ENCODE measurements at places on chromosomes 6 and 20.

DNA sequence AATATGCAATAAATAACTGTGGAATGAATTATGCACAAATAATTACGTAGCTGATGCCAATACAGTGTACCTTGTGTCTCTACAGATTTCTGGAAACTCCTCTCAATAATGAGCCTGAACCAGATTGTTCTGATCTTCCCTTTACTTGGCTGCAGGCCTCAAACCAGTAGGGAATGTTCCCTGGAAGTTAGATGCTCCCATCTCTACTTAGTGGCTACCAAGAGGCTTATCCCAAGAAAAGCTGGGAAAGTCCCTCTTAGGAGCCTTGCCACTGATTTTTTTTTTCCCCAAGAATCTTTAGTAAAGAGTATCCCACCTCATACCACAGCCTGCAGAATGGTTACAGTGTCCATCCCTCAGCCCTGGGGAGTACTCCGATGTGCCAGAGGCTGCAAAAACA, 702.1 kb downstream of the RFPL4B start:
- no peak for DNase-seq

GRCh38 chr6:166507380-166507779, 79.1 kb downstream of the RAMACL start:
- DNase-seq = no peak

DNA sequence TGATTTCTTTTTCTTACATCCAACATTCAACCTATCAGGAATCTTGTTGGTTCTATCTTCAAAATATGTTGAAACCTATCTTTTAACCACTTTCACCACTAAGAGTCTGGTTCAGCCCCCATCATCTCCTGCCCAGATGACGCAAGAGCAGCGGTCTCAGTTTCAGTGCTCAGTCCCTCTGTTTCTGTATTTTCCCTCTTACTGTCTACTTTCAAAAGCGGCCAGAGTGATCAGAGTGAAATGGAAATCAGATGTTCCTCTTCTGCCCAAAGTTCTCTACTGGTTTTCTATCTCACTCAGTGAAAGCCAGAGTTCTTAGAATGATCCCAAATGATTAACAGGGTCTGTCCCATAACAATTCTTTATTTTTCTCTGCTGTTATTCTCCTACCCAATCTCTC, 147.9 kb upstream of the PDE7B start:
- DNase-seq = no peak

DNA sequence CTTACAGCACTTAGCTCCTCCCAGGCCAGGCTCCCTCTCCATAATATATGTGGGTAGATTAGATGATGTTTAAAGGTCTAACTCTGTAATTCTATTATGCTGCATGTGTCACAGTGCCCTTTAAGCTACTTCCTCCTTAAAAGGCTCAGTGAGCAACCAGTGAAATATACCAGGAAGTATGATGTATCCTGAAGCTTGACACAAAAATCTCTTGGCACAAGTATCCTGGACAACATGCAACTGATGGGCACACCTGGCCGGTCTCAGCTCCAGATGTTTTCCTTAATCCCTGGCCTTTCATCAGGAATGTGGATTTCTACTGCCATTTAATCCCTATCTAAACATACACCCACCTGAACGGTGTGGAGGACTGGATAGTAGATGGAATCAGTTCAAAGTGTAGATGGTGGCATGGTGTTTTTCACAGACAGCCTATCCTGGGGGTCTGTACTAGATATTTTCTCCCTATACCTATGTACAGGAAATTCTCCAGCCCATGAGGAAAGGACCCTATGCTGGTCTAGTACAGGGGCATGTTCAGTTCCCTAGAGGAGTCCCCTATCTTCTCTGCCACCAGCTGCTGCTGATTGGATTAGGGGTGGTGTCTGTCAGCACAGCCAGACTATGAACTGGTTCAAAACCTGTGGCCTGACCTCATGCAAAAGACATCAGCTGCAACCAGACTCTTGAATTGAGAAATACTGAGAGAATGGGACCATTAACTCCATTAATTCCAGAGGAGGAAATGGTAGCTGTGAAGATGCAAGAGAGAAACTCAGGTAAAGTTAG, 59.4 kb upstream of the CITED2 start:
- no peak for DNase-seq

- peak; percentile 54 for DNase-seq
These were observed 51.0 kb downstream of the SSR1 start for GRCh38 chr6:7261852-7262461.

GRCh38 chr6:156699017-156699421, 78.2 kb upstream of the ARID1B start:
- DNase-seq = no peak

- DNase-seq = peak; percentile 43
These were observed 4.1 kb upstream of the TXLNB start for GRCh38 chr6:139295901-139296300.

DNA sequence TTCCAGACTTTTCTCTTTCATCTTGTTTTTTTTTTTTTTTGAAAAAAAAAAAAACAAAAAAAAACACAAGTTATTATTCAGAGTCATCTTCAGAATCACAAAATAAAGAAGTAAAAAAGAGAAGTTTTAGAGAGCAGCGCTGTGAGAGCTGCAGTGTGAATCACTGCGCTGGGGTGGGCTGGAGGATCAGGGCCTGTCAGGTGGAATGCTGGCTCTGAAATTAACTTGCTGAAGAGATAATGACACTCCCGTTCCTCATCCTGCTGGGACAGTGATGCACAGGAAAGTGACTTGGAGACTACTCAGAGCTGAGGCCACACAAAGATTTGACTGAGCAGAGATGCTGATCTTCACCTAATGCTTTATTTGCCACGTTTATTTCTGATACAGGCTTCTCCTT, 42.7 kb upstream of the CLDN20 start:
- DNase-seq = no peak

- no peak for DNase-seq
These were observed 62.2 kb downstream of the SAMD5 start for GRCh38 chr6:147570681-147571080.

DNA sequence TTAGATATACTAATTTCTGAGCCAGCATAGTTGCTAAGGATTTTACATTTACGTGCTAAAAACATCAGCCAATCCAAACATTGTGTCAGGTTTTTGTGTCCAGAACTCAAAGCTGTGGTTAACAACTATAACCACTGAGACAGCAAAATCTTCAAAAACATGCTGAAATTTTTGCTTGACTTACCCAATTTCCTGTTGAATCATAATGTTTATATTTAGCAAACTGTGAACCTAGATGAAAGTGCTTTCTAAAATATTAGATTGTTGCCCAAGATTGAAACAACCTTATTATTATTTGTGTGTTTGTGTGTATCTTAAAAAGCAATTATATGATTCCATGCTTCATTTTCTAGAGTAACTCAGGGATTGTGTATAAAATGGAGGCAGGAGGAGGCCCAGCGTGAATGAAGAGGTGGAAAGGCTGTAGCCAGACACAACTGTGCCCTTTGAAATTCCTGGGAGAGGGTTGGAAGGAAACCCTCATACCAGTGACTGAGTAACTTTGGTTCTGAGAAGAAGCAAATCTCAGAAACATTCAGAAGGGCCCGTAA, 48.0 kb downstream of the ARMC2 start:
- DNase-seq = no peak

DNA sequence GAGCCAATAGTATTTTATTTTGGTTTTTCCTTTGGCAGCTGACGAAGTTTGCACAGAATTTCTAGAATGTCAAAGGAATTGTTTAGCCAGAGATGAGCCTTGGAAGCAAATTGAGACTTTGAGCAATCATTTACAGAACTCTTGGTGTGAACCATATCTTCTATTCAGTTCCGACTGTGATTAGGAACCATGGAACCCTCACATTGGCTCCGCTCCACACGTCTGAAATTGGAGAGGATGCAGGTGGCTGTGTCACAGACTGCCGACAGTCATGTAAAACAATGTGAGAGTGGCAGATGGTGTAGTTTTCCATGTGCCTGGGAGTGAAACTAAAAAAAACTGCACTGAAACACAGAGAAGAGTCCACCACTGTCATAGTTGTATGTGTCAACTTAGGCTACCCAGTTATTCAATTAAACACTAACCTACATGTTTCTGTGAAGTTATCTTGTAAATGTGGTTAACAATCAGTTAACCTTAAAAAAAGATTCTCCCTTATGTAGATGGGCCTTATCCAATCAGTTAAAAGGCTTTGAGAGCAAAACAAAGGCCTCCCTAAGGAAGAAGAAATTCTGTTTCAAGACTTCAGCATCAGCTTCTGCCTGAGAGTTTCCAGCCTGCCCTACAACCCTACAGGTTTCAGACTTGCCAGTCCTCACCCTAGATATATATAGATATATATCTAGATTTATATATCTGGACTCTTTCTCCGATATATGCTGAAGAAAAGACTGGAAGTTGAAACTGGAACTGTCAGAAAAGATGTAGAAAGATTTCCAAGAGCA, 3.3 kb upstream of the HMGN4 start:
- no peak for DNase-seq

DNA sequence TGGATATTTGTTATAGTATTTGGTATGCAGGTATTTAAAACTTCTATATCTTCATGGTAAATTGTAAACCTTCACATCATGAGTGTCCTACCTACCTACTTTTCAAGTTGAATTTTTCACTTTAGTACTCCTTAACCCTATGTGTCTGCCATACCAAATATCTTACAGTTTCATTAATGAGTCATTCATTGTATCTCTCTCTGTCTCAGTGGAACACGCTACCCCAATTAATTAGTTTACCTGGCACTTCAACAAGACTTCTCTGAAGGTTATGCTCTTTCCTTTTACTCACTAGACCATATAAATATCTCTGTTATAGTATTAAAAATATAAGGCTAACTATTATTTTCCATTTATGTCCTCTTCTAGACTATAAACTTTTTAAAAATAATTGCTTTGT, 123.9 kb upstream of the GJE1 start:
- no peak for DNase-seq

DNA sequence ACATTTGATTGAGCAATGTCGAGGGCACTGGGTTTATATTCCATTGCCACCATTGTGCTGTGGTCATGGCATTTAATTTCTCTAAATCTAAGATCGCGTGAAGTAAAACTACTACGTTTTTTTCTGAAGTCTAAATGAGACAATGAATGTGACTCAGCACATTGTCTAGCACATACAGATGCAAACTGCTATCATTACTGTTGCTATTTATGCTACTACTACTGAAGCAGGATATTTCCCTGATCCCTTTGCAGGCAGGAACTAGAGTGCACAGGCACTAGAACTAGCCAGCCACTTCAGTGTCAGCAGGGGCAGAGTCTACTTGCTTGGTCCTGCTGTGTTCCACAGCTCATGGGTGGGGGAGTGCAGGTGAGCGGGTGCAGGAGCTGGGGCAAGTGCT, 449.7 kb downstream of the CDKAL1 start:
- no peak for DNase-seq

GRCh38 chr20:50521221-50522052, 11.3 kb downstream of the PTPN1 start:
- no peak for DNase-seq

All from left ventricle myocardium superior (tissue), 1 donor.